ENCODE measurements at places on chromosomes 12 and 14. TPM values are rescaled to one million over a fixed set of nuclear protein-coding genes. Genes with fewer than 3 reads are reported as not detected.

CLEC2A gene
- not detected for total RNA-seq

ADAM20 gene
- 0.32 TPM for total RNA-seq

LRRC9 gene
- total RNA-seq, result not detected

PRIM1 gene
- 22.5 TPM for total RNA-seq

HOXC6 gene
- total RNA-seq, result not detected

NFE2 gene
- total RNA-seq, result not detected

FAM181A gene
- not detected for total RNA-seq

SMCO2 gene
- total RNA-seq, result not detected

GALNT8 gene
- not detected for total RNA-seq

KCNC2 gene
- not detected for total RNA-seq

TMEM30B gene
- total RNA-seq, result under 0.01 TPM

FSCB gene
- not detected for total RNA-seq

CLEC9A gene
- not detected for total RNA-seq
